ENCODE measurements at places on chromosomes 2 and 18.

GRCh38 chr2:10220902-10221391 lies 81.8 kb upstream of the HPCAL1 start:
- DNase-seq, result no peak

- no peak for DNase-seq
Observed at GRCh38 chr2:233981574-233982420, 64.6 kb downstream of the TRPM8 start.

GRCh38 chr2:44083054-44083453 lies 85.6 kb upstream of the PPM1B start:
- DNase-seq, result no peak

DNA sequence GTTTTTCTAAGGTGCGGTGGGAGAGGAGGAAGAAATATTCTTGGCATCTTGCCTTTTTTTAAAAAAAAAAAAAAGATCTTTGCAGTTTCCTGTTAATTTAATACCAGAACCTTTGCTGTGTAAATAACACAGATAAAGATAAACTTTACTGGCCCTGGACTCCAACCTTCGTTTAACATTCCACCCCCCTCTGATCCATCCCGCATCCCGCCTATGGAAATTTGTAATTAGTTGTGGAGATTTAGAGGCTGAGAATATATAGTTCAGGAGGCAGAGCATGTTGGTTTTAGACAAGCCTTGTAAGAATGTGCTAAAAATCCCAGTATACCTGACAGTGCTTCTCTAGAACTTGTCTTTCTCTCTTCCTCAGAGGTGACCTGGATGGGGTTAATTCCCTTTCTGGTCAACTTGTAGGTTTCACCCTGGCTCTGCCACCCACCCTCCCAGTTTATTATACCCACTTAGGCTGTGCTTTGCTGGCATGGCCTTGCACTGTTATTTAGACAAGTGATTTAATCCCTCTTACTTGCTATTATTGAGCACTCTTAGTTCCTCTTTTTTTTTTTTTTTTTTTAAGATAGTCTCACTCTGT lies 2.9 kb upstream of the C2orf72 start:
- DNase-seq, result no peak

DNA sequence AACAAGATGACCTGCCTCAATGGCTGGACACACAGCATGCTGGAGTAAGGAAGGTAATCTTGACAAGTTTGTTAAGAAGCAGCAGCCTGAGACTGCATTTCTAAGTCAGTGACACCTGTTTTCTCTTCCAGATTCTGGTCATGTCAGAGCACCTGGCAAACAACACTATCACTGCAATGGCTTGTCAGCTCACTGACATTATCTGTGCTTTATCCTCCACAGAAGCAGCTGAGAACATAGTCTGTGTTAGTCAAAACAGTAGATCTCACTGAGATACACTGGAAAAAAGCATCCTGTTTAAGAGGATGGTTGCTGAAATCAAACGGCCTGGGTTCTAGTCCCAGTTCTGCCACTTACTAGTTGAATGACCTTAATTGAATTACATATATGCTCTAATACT lies 355.2 kb downstream of the RIT2 start:
- DNase-seq, result no peak

DNA sequence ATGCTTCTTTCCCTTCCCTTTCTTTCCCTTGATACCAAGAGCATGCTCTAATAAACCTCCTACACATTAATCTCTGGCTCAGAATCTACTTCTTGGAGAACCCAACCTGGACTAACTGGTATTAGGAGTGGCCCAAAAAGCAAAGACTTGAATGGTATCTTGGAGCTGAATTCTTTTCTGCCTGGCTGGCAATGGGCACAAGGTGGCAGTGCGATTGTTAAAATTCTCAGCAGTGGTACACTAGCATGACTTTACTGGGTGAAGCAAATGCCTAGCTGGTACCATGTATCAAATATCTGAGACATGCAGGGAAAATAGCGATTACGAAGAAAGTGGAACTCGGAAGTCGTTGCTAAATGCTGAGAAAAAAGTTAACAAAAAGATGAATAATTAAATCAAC lies 376.1 kb downstream of the XIRP2 start:
- no peak for DNase-seq

DNA sequence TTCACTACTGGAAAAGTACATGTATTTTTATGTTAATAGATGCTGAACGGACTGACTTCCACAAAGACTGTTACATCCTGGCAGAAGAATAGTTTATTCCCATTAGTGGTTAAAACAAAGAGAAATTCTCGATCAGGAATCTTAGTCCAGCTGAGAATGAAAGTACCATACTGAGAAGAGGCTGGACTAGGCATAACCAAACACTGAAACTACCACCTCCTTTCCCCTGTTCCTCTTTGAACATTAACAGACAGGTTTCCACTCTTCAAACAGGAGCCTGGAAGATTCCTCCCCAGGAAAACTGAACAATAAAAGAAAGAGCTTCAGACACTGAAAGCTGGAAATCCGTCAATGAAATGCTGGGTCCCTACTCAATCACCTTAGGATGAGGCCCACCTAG lies 25.8 kb downstream of the LDAH start:
- DNase-seq, result no peak

- DNase-seq, result no peak
Observed at GRCh38 chr2:230085201-230085600, 16.5 kb upstream of the SLC16A14 start.

DNA sequence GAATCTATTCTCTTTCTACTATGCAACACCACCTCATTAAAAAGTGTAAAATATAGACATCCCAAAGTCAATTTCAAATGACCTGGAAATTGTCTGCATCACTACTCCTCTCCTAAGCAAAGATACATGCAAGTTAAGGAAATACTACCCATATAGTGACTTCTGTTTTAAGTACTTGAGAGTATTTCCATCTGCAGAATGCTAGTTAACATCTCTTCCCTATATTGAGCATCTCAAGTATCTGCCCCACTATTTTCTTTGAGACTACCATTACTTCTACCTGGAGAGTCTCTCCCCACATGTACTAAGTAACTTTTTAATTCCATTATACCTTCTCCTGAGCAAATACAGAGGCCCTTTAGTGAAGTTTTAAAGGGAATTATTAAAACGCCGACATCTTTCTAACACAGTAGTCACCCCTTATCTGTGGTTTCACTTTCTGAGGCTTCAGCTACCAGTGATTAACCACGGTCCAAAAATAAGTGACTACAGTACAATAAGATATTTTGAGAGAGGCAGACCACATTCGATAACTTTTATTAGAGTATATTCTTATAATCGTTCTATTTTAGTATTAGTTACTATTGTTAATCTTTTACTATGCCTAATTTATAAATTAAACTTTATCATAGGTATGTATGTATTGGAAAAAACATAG lies 21.8 kb downstream of the CWC22 start:
- no peak for DNase-seq

- no peak for DNase-seq
Observed at GRCh38 chr2:133871545-133872209, 303.4 kb upstream of the NCKAP5 start.

DNA sequence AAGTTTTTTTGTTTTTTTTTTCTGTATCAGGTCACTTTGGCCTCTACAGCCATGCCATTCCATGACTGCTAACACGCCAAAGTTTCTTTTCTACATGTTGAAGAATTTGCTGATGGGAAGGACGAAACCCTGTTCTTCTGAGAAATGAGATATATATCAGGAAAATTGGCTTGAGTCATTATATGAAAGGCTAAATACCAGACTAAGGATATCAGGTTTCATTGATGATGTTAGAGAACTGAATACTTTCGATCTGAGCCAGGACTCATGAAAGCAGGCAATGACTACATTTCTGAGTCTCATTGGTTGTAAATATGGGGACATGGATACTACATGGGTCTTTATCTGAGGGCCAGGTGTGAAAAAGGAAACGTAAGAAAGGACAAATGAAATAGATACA lies 181.4 kb downstream of the OSR1 start:
- DNase-seq, result no peak

- DNase-seq, result peak; percentile 14
Observed at GRCh38 chr2:28004086-28004485, 113.6 kb downstream of the BABAM2 start.

GRCh38 chr2:42035241-42035640 lies 12.6 kb upstream of the PKDCC start:
- no peak for DNase-seq

DNA sequence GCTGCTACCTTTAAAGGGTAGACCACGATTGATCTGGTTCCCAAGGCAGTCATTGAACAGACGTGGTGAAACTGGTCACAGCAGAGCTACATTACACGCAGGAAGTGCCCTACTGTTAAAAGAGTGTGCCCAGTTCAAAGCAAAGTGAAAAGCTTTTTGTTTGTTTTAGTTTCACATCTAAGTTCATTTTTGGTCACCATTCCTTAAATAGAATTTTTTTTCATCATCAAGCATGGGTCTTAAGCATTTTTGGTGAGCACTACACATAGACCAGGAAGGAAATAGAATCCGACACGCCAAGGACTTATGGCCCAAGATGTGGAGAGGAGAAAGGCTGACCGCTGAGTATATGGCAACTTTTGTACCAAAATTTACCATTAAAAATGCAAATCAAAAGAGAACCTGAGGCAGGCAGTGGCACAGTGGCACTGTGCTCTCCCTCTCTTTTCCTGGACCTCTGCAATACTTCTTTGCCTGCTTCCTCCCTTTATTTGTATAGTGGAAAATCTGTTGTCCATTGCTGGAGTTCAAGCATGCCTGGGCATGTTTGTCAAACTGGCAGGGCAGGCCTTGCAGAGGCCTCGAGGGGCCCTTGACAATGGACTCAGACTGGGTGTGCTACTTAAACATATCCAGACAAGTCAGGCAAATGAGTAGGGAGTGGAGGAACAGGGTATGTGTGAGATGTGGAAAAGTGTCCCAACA lies 42.6 kb upstream of the HNRNPA3 start:
- DNase-seq, result no peak

DNA sequence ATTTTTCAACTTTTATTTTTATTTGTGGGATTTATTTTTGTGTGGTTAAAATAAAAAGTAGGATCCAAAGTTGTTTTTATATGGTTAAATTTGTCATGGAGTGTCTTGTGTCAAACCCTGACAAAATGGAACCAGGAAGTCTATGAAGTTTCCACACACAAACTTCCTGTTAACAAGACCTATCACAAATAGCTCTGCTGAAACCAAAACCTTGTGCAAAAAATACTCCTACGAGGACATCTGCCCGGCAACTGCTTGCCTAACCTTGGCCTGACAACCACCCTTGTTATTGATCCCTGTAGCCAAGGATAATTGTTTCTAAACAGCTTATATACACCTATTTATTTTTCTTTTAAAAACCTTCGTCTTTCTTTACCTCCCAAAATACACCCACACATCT lies 389.6 kb downstream of the TRIB2 start:
- DNase-seq, result no peak

GRCh38 chr2:221514305-221515040 lies 57.6 kb downstream of the EPHA4 start:
- no peak for DNase-seq

GRCh38 chr2:95012881-95013550 lies 12.5 kb upstream of the MAL start:
- no peak for DNase-seq

DNA sequence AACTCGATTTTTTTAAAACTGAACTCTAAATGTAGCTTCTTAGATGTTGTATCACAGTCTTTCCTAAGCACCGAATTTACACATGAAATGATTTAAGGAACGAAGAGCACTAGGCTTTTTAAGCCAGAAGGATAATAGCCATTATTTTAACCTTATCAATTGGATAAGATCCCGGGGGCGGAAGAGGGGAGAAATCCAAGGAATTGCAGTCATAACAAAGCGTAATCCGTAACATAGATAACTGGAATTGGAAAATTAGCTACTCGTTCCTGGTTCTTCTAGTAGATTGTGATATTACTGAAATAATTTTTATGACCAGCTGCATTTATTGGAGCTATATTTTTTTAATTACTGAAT lies 988 bp upstream of the KANSL1L start:
- DNase-seq, result no peak

- DNase-seq, result peak; percentile 51
Observed at GRCh38 chr18:811892-812375, at the start of gene YES1. Gene YES1 (minus strand): TSS chr18:812242. CDS start chr18:756827, 55,415 bp downstream.

GRCh38 chr2:70145144-70145490 lies 45.7 kb downstream of the C2orf42 start:
- no peak for DNase-seq

DNA sequence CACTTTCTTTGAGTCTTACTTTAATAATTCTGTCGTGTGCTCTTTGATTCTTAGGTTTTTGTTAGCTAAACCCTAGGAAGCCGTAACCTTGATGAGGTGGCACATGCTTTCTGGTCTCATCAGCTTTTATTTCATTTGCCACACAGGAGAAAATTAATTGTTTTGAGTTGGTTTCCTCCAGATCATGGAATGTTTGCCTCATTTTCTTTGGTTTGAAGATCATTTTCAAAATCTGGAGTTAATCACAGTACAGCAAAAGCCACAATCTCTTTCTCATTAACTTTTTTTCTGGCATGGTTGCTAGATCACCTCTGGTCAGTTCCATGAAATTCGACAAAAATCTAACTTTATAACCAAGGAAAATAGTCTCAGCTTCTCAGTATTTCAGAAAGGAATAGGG lies 182.9 kb downstream of the MYO1B start:
- no peak for DNase-seq

DNA sequence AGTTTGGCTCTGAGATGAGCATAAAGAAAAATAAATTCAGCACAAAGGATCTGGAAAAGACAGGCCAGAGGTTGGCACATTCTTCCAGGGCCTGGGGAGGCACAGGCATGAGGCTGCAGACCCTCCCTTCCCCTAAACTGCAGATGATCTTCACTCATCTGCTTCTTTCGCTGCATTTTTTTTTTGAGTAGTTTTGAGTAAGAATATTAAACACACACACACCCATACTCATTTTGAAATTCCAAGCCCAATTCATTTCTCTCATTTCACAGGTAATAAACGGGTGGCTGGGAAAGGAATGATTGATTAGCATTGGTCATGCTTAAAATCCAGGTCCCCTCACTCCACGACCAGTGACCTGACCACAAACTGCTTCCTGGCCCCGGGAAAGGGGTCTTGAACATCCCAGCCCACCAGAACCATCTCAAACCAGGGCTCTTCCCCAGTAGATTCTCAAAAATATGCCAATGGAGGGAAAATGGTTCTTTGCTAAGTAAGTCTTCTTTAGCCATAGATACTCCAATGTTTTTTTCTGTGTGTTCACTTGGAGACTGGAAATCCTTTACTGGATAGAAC lies 219.6 kb downstream of the ANAPC1 start:
- no peak for DNase-seq

GRCh38 chr2:201180010-201180409 lies 2.9 kb upstream of the CASP10 start:
- no peak for DNase-seq

DNA sequence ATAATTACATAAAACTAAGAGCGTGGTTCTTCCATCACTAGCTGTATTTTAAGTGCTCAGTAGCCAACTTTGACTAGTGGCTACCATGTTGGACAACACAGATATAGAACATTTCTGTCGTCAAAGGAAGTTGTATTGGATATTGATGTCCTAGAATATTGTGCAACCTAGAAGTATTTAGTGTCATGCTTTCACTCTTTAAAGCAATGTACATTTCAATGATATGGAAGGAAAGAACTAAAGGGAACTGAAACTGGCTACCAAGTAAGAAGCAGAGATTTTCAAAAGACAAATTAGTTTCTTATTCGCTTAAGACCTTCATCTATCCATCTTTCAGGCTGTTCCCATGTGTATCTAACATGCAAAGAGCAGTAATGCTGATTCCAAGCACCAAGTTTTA lies 85.4 kb upstream of the EML6 start:
- DNase-seq, result no peak

Measured in CD8-positive, alpha-beta T cell (primary cell).